Iris pigment epithelial cell (primary cell): ENCODE measurements at places on chromosomes 5 and 9.

DNA sequence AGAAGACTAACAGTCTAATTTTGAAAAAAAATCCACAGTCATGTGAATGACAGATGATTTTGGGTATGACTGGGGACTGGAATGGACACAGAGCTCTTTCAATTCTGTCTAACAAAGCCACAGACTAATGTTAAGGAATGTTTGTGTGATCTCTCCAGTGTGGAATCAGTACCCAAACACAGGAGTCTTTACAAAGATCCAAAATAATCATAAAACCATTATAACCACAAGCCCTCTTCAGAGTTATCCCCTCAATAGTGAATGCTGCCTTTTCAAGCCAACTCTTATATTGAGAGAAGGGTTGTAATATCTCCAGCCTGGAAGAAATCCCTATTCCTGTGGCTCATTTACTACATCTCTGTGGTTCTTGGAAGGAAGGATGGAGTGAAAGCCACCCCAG lies 552.0 kb upstream of the CLINT1 start:
- no peak for DNase-seq

GRCh38 chr5:9361835-9362234 lies 184.0 kb downstream of the SEMA5A start:
- DNase-seq: peak; percentile 76

DNA sequence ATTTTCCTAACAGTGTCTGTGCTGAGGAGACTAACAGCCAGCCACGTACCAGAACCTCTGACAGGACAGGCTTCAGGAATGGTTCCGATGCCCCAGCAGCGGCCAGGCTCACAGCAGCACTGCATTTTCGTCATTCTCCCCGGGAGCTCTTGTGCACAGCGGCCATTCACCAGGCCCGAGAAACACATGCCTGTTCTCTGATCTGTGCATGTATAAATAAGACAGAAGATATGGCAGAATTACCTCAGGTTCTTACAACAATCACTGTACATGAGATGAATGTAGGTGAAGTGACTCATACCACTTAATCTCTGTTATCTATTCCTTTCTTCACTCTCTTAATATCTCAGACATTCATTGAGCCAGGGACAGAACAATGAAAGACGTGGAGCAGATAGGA lies 143.0 kb downstream of the FBN2 start:
- peak; percentile 49 for DNase-seq

DNA sequence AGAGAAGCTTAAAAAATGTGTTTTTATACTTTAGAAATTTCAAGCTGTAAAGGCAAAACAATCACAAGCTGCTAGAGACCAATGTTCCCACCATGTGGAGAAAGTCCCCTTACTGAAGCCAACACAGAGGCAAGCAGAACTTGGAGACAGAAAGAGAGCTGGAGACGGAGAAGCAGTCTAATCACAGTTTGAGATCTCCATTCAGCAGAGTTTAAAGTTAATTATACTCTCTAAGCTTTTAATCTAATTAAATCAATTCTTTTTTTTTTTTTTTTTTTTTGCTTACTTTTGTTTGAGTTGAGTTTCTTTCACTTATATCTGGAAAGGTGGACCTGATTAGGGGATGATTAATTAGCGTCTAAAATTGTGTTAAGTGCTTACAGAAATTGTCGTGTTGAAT lies 1534.3 kb downstream of the MAT2B start:
- DNase-seq: no peak

DNA sequence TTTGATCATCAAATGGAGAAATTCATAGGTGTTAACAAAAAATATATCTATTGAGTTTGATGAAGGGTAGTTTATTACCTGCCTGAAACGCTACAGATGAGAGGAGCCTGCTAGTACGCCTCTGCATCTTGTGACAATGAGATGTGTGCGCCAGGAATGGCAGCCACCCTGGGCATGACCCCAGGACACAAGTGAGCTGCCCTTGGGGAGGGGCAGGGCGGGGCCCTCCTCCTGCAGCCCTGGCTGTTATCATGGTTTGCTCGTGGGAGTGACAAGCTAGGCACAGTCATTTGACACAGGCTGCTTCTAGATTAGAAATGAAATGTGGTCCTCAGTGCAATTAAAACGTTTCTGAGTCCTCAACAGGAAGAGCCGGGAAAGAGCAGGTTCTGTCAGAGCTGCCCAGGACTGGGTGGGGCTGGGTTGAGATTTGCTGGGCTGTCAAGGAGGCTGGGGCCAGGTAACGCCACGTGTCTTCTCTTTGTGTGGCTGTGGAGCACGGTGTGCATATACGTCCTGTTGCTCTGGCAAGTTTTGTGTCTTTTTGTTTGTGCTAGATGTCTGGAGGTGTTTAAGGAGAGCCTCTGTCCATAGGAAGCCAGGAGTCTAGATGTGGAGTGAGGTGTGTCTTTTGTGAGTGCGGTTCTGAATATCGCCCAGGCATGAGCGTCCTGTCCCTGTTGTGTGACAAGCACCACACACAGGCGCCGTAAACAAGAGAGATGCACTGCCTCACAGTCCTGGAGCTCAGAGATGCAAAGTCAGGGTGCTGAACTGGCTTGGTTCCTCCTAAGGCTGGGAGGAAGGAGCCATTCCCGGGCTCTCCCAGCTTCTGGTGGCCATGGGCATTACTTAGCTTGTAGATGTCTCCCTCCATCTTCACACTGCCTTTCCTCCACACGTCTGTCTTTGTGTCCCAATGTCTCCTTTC lies 129.0 kb upstream of the IRX4 start:
- no peak for DNase-seq

DNA sequence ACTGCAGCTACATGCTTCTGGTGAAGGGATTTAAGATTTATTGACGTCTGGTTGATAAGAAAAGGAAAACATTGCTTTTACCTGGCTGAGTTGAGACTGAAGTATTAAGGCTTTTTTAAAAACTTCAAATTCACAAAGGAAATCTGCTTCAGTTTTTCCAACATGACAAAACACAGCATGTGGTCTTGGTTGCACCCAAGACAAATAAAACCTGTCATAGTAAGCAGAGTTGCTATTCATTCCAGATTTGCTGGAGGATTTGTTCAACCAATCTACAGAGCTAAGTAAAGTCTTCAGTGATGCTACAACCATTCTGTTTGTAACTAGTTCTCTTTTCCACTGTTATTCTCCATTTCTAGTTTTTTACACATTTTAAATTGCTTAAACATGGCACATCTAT lies 11.3 kb downstream of the C5orf63 start:
- no peak for DNase-seq

GRCh38 chr5:147404706-147405105 lies 105.2 kb downstream of the DPYSL3 start:
- DNase-seq: no peak

DNA sequence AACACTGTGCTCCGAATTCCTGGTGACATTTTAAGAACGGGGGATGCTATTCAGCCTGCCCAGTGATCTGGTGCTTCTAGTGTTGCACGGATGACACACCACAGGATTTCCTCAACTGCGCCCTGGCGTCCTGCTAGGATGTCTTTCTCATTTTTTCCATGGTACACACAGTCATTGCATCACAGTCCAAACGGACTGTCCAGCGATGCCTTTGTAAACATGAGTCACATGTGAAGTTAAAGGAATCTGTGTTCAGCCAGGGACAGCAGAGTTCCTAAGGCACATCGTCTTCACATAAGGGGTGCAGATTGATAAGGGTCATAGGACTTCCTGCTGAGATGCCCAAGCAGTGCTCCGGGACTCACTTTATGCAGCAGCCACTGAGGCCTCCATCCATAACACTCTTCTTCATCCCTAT lies 9.3 kb upstream of the PTPN3 start:
- DNase-seq: peak; percentile 96

DNA sequence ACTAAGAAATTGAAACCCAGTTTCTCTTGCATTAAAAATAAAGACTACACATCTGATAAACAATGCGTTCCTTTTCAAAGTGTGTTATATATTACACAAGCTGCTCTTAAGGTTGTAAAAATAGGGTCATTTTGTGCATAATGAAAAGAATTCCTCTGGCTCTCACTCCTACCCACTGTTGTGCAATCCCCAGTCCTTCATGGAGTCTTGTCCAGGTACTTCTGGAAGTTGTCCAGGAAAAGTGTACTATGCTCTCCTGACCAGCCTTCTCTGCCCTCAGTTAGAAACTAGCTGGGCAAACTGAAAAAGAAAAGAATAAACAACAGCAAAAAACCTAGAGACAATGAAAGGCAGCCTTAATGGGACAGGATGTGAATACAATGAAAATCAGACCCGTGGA lies 345.5 kb upstream of the PAPPA start:
- peak; percentile 23 for DNase-seq

- no peak for DNase-seq
These were observed 979 bp downstream of the CCNB1 start for GRCh38 chr5:69167929-69168328.

DNA sequence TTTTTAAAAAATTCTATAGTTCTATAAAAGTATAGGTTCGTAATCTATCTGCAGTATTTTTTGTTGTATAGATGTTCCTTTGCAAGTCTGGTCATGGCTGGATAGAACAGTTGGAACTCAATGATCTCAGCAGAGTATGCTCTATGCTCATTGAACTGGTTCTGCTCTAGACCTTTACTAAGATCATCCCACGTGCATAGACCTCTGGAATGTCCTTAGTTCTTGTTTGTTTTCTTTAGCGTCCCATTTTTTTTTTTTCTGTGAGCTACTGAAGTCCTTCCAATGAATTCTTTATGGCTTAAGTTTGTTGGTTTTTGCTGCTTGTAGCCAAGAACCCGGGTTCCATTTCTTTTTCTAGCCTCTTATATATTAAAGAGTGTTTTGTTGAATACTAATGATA lies 3.5 kb downstream of the TMEM38B start:
- peak; percentile 83 for DNase-seq

GRCh38 chr9:21661626-21662025 lies 140.8 kb upstream of the MTAP start:
- peak; percentile 80 for DNase-seq

- DNase-seq: no peak
These were observed 47.7 kb upstream of the CDH12 start for GRCh38 chr5:22900801-22901310.

DNA sequence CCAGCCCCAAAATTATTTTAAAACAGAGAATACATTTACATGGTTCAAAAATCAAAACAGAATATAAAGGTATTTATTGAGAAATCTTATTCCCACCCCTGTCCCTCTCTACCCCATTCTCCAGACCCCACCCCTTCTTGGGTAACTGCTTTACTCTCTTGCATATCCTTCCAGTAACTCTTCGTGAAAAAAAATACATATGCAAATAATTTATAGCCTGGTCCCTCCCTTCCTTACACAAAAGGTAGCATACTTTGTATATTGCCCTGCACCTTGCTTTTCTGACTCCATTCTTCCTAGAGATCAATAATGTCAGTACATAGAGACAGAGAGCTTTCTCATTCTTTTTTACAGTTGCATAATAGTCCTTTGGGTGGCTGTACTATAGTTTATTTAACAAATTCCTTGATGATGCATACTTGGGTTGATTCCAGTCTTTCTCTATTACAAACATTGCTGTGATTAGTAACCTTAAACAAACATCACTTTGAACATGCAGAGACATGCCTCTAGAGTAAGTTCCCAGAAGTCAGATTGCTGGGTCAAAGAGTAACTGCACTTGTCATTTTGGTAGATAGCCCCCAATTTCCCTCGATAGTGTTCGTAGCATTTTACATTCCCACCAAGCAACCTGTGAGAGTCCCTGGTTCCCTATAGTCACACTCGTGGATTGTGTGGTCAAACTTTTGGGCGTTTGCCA lies 47.9 kb downstream of the STOM start:
- peak; percentile 97 for DNase-seq

DNA sequence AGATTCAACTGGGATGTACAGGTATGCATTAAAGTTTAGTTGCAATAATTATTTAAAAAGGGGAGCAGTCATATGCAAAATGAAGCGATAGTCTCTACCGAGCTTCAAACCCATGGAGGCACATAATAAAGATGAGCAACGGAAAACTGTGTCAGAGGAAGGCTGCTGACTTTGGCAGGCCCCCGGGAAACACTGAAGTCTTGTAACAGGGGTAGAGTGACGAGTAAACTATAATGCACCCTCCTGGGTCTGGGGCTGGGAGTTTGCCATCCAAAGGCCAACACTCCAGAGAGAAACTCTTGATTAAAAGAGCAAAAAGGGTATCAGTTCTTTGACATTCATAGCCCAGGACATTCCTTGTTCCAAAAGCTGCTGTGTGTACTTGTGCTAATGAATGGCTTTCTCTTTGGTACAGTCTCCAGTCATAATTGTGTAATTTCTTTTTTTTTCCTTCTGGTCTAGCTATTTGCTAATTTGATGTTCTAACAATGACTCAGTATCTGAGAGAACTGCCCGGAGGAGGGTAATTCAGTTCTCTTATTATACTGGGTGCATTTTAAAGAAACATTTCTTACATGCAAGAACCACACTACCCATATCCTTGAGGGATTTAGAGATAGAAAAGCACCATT lies 59.2 kb downstream of the TNC start:
- DNase-seq: peak; percentile 63

DNA sequence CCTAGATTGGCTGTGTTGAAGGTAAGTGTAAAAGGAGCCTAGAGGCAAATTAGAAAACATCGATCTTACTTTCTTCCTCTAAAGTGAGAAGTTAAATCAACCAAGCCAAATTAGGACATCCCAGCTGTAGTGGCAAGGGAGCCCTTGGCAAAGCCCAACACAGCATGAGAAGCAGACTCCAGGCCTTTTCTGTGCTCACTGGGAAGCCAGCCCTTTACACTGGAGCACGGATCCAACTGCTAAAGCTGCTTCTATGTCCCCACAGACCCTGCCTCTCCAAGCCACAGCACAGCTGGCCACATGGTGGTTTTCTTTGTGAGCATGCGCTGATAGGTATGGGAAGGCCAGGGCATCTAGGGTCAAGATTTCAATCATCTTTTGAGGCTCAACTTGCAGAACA lies 94.1 kb downstream of the APBA1 start:
- DNase-seq: no peak

GRCh38 chr9:5899292-5899691 lies 8.6 kb downstream of the MLANA start:
- peak; percentile 16 for DNase-seq

- peak; percentile 44 for DNase-seq
These were observed 134.8 kb downstream of the KCNIP1 start for GRCh38 chr5:170638454-170639220.

- DNase-seq: peak; percentile 91
These were observed 30.0 kb downstream of the DNAJC21 start for GRCh38 chr5:34959323-34959722.

DNA sequence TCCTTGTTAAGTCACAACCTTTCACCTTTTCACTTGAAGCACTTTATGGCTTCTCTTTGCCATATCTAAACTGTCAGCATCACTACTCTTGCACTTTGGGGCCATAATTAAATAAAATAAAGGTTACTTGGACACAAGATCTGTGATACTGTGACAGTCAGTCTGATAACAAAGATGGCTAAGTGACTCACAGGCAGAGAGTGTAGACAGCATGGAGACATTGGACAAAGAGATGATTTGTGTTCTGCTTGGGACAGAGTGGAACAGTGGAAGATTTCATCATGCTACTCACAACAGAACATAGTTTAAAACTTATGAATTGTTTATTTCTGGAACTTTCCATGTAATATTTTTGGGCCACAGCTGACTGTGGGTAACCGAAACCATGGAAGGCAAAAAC lies 81.7 kb upstream of the SMC5 start:
- no peak for DNase-seq
